ENCODE measurements at places on chromosomes 5 and 9. TPM values are rescaled to one million over a fixed set of nuclear protein-coding genes. Genes with fewer than 3 reads are reported as not detected.

DMRT2 gene
- total RNA-seq, result not detected

- no peaks in the 10 kb centered on the region for H3K4me1 ChIP-seq
- H3K4me3 ChIP-seq, result no peak overlapping the region
- no peak for DNase-seq
These were observed 49.0 kb downstream of the DAPK1 start for GRCh38 chr9:87546704-87547103.

GRCh38 chr9:75146229-75146628 lies 57.9 kb downstream of the OSTF1 start:
- peaks cover 11% of the 10 kb centered on the region for H3K36me3 ChIP-seq
- no peak overlapping the region for H3K27ac ChIP-seq
- no peak overlapping the region for H3K4me3 ChIP-seq

PDLIM4 gene
- total RNA-seq, result not detected

DNA sequence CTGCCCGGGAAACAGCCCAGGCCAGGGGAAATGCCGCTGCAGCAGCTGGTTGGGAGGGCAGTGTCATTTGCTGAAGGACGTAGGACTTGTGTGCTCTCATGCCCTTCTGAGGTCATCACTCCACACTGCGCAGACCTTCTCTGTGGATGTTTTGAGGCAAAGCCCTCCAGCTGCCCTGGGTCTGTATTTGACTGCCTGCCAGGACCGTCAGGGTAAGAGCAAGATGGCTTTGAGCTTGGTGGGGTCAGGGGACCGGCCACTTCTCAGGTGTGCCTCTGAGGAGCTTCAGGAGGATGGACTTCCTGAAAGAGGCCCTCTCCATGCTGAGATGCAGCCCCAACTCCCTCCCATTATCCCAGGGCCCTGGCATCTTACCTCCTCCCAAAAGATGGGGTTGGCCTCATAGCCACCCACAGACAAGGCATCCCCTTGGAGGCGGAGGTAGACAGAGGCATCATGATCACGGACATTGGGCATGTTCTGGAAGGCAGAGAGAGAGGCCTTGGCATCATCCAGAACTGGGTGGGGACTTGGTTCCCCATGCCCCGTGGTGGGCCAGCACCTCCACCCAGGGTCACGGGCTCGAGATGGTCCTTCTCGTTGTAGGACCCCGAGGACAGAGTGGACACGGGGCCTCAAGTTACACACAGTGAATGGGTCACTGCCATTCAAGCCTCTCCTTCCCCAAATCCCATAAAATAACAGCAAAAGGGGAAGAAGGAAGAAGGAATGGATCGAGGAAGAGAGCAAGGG lies 19.4 kb downstream of the SARDH start:
- H3K27me3 ChIP-seq, result no peaks in the 10 kb centered on the region
- H3K4me3 ChIP-seq, result no peak overlapping the region
- peaks cover 11% of the 10 kb centered on the region for H3K36me3 ChIP-seq
- no peaks in the 10 kb centered on the region for H3K4me1 ChIP-seq

DNA sequence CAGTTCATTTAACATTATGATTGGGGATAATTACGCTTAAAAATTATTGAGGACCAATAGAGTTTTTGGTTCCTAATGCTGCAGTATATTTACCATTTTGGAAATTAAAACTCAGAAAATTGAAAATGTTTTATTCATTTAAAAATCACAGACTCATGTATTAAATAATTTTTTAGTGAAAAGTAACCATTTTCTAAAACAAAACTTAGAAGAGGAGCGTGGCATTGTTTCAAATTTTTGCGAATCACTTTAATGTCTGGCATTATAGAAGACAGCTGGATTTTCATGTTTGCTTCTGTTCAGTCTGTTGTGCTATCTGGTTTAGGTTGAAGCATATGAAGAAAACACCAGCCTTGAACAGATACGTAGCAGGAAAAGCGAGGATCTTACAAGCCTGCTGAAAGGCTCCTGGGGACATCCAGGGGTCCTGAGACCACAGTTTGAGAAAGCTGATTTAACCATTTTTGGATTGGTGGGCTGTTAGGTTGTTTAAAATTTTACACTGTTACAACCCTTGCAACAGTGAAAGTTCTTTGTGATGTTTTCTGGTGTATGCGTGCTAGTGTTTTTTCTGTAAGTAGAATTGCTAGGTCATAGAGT lies 1.6 kb downstream of the ZFYVE16 start:
- no peaks in the 10 kb centered on the region for H3K36me3 ChIP-seq
- no peak overlapping the region for H3K4me3 ChIP-seq
- H3K27me3 ChIP-seq, result no peaks in the 10 kb centered on the region
- DNase-seq, result no peak

DNA sequence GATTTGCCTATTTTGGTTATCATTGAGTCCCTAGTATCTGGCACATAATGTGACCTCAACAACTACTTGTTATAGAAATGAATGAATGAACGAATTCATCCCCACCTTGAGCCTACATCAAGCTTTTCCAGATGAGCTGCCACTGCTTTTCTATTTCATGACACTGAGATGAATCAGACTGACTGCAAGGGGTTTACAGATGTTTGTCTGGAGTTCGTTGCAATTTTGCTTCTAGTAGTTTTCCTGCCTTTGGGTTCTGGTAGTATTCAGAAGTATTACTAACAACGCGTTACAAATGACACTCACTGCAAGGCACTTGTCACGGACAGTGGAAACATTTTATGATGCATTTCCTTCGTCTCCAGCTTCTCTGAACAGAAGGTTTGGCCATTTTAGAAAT lies 222.3 kb downstream of the CD180 start:
- H3K27ac ChIP-seq, result no peak overlapping the region
- no peak for DNase-seq
- H3K4me1 ChIP-seq, result no peaks in the 10 kb centered on the region
- no peak overlapping the region for H3K4me3 ChIP-seq
- H3K36me3 ChIP-seq, result no peaks in the 10 kb centered on the region

PGM5 gene
- 3.4 TPM for total RNA-seq

- no peak overlapping the region for H3K4me3 ChIP-seq
- no peak overlapping the region for H3K27ac ChIP-seq
- no peaks in the 10 kb centered on the region for H3K27me3 ChIP-seq
- no peaks in the 10 kb centered on the region for H3K4me1 ChIP-seq
- no peaks in the 10 kb centered on the region for H3K36me3 ChIP-seq
- no peak for DNase-seq
These were observed 84.9 kb downstream of the SLCO4C1 start for GRCh38 chr5:102211165-102211564.

GRCh38 chr9:134388976-134389375 lies 62.7 kb downstream of the RXRA start:
- no peak for DNase-seq
- H3K27ac ChIP-seq, result peak overlapping the region; percentile 33
- H3K4me3 ChIP-seq, result no peak overlapping the region
- H3K4me1 ChIP-seq, result no peaks in the 10 kb centered on the region
- H3K27me3 ChIP-seq, result no peaks in the 10 kb centered on the region

Data from right lobe of liver (tissue), 6 donors.